ENCODE measurements at places on chromosomes 12 and 14.

DNA sequence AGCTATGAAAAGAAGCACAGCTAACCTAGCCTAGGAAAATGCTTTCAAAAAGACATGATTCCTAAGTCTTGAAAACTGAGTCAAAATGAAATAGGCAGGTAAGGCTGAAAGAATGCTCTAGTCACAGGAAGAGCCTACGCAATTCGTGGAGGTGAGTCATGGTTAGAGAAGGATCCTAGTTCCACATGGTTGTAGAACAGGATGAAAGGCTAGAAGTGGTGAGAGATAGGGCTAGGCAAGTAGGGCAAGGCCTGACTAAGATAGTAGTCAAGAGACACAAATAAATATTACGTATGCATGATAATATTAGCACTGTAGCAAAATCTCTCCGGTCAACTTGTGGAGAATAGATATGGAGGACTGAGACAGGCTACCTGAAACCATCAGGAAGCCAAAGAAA, 47.2 kb downstream of the PLCZ1 start:
- peak; percentile 94 for DNase-seq

DNA sequence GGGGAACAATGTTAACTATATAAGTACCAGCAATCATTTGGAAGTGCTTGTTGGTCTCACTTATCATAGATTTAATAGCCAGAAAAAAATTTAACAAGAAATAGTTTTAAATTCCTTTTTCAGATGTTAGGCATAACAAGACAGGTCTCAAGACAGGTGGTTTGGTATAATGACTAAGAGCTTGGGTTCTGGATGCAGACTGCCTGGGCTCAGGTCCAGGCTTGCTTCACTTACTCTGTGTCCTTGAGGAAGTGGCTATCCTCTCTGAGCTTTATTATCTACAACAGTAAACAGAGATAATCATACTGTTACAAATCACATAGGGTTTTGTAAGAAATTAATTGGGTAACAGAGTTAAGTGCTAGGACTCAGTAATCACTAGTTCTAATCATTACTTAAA, 338.0 kb upstream of the FLRT2 start:
- no peak for DNase-seq

- no peak for DNase-seq
Observed at GRCh38 chr12:119363490-119363889, 29.0 kb downstream of the CCDC60 start.

DNA sequence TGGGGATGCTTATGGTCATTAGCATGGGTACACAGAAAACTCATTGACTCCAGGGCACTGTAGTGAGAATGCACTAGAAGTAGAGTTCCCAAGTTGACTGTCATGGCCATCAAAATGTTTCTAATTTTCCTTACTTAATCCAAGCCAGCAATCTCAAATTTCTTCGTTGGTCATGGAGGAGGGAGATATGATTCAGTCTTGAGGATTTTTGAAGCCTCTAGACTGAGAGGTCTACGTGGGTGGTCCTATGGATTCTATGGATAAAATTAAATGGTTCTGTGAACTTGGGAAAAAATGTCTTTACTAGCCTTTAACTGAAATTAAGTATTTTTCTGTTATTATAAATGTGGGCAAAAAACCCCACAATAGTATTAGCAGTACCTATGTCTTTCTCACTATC, 508.5 kb downstream of the FUT8 start:
- DNase-seq, result no peak

DNA sequence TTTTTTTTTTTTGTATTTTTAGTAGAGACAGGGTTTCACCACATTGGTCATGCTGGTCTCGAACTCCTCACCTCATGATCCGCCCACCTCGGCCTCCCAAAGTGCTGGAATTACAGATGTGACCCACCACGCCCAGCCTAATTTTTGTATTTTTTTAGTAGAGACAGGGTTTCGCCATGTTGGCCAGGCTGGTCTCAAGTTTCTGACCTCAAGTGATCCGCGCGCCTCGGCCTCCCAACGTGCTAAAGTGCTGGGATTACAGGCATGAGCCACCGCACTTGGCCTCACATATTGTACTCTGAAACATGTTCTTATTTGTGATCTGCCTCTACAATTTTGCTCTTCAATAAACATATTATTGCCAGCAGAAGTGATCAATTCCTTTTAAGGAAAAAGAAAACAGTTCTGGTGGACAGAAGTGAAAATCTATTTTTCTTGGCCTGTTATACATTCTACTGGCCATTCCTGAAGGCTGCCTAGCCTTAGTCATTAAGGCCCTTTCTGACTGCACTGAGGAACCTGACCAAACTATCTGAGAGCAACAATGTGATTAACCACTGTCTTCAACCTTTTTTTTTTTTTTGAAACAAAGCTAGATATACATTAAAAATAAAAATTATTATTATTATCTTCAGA, 36.1 kb downstream of the SNX6 start:
- peak; percentile 81 for DNase-seq
